ENCODE measurements at places on chromosomes 2 and 18.

GRCh38 chr2:161995553-161996016 lies 78.4 kb downstream of the DPP4 start:
- DNase-seq, result peak; percentile 39

DNA sequence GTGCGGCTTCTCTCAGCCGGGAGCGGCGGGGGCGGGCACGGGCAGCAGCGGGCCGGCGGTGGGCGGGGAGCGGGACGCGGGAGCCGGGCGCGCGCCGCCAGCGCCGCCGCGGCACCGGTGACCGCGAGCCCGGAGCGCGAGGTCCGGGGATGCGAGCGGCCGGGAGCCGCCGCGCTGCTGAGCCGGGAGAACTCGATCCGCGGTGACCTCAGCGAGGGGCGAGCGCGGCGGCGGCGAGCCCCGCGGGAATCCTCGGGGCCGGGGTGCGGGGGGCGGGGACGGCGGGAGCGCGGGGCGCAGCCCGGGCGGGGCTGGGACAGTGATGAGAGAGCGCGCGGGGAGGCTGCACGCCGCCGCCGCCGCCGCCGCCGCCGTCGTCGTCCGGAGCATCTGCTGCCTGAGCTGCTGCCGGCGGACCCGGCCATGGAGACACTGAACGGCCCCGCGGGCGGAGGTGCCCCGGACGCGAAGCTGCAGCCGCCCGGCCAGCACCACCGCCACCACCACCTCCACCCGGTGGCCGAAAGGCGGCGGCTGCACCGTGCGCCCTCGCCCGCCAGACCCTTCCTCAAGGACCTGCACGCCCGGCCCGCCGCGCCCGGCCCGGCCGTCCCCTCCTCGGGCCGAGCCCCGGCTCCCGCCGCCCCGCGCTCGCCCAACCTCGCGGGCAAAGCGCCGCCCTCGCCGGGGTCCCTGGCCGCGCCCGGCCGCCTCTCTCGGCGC lies at the start of gene MTCL1:
MTCL1 (plus strand) TSS at position 319 of the 723 bp plus-strand sequence; CDS start at position 424, 105 bp downstream.
- no peak for DNase-seq

- DNase-seq, result peak; percentile 70
These were observed 56.6 kb downstream of the EPG5 start for GRCh38 chr18:45910405-45911023.

- DNase-seq, result no peak
These were observed 6.5 kb downstream of the MERTK start for GRCh38 chr2:111904726-111905474.

DNA sequence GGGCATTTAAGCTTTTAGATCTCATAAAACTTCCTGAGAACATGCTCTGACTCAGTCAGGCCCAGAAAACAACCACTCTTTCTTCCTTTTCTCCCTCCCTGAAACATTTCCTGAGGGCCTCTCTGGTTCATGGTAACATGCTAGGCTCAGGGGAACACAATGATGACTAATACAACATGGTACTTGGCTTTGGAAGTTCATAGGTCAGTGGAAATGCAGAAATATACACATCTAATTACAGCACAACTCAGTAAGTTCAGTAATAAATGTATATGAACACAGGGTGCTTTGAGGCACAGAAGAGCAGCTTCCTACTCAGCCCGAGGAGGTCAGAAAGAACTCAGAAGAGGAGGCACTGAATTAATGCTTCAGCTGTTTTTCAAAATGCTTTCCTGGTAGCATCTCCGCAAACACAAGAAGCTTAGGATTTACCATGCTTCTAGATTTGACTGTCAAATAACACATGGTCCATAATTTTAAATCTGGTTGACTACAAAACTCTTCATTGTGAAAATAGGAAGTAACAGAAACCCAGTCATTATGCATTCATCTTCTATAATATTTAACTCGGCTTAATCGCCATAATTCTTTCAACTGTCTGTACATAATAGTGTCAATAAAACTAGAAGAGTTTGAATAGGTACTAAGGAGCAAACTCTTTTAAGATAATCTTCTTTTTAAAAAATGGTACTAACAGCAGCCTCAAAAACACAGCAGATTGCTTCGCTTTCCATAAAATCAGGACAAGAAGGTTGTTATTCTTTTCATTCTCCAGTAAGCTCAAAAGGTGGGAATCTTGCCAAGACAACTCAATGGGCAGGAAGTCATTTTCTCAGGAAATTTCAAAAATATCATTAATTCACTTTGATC lies 251.3 kb downstream of the DLGAP1 start:
- DNase-seq, result no peak

- DNase-seq, result no peak
These were observed 58.9 kb downstream of the TRAPPC8 start for GRCh38 chr18:31884020-31884419.

DNA sequence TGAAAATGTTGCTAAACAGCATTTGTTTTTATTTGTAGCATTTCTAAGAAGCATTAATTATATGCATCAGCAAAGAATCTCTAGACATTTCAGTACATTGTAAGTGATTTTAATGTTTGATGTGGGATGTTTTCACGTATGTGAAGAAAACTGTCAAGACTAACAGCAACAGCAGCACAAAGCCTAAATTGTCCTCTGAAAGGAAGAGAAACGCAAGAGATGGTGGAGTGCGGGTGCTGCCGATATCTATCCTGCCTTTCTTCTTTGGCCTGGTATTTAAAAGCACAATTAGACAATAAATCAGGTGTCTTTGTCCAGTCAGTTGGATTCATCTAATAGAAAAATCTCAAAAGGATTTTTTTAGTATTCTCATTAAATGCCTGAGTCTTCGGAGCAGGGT lies 3.1 kb downstream of the TWIST2 start:
- no peak for DNase-seq

- peak; percentile 47 for DNase-seq
These were observed 171.9 kb upstream of the GATA6 start for GRCh38 chr18:21997207-21998143.

DNA sequence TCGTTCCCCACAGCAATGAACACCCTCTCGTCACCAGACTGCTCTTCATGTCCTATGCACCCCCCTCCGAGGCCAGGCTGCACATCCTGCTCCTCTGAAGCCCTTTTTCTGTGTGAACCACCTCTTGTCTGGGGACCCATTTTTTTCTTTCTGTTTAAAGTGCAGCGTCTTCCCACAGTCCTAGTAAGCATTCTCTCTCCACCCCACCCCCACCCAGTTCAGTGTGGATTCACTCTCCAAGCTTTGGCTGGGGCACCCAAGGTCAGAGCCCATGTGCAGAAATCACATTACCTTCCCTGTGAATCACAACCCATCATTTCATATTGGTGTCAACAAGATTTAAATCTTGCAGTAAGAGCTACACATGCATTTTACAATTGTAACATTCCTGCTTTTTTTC lies 26.4 kb upstream of the PKDCC start:
- DNase-seq, result no peak

- no peak for DNase-seq
These were observed 42.3 kb downstream of the IL1R2 start for GRCh38 chr2:102033750-102034682.

- DNase-seq, result no peak
These were observed 12.3 kb upstream of the CIB4 start for GRCh38 chr2:26653207-26654060.

Measured in CD4-positive, alpha-beta T cell treated with Interferon alpha-2 for 1 hour (primary cell).